Mesothelial cell of epicardium (in vitro differentiated cells): ENCODE measurements at places on chromosomes 4 and X. TPM values are rescaled to one million over a fixed set of nuclear protein-coding genes. Genes with fewer than 3 reads are reported as not detected.
A peak's percentile ranks its signal among the peaks of the same experiment; 100 is the strongest.

DNA sequence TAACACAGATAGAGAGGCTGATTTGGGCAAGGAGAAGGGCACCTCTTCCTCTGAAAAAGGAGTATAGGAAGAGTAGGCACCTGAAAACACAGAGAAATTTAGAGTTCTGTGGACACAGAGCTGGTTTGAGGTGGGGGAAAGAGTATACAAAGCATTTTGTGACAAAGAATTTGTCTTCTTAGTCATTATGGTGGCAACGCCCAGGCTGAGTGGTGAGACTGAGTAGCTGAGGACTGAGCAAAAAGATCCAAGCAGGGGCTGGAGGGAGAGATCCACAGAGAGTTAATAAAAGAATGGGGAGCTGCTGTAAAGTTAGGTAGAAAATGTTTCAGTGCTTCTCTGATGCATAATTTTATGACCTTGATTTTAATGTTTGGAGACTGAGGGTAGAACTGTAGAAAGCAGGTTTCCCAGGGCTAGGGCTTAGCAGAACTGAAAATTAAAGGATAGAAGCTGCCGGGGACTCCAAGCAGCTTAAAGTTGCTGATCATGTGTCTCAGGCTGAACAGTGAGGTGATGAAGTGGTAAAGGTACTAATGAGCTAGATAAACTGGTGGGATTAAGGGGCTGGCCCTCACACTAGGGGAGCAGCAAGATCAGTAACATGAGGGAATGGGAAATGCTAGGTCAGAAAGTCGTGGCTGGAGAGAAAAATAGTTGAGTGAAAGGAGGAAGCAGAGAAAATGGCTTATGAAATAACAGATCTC lies 118.9 kb downstream of the CEP44 start:
- DNase-seq = no peak

DNA sequence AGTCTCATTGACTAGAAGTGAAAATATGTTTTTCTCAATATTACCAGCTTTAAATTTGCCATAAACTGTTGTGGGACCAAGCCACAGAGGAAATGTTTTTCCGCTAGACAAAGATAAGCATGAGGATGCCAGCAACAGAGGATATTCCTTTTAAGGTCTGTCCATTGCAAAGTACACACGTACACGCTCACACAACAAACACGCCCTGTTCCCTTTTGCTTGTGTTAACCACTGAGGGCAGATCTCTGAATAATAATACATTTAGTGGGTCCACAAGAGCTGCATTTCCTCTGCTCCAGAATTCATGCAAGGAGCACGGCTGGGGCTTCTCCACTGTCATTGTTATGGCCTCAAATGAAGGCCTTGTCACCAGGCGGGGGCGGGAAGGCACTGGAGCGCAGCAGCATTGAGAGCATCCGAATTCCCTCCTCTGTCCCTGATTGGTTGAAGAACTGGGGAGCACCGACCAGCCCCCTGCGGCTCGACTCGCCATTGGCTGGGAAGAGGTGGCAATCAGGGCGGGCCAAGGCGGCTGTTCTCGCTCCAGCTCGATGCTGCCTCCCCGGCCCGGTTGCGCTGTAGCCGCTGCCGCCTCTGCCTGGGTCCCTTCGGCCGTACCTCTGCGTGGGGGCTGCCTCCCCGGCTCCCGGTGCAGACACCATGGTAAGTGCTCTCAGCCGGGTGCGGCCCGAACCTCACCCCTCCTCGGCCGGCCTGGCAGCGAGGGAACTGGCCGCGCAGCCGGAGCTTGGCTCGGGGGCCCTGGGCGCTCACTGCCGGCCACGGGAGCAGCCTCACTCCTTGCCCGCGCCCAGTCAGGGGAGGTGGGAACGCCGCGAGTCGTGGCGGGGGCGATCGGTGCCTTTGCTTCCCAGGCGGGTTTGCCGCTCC lies at the start of gene GUCY1B1:
GUCY1B1 (plus strand) TSS at position 541 of the 891 bp plus-strand sequence; CDS start at position 661, 120 bp downstream.
- DNase-seq = peak; percentile 88

DNA sequence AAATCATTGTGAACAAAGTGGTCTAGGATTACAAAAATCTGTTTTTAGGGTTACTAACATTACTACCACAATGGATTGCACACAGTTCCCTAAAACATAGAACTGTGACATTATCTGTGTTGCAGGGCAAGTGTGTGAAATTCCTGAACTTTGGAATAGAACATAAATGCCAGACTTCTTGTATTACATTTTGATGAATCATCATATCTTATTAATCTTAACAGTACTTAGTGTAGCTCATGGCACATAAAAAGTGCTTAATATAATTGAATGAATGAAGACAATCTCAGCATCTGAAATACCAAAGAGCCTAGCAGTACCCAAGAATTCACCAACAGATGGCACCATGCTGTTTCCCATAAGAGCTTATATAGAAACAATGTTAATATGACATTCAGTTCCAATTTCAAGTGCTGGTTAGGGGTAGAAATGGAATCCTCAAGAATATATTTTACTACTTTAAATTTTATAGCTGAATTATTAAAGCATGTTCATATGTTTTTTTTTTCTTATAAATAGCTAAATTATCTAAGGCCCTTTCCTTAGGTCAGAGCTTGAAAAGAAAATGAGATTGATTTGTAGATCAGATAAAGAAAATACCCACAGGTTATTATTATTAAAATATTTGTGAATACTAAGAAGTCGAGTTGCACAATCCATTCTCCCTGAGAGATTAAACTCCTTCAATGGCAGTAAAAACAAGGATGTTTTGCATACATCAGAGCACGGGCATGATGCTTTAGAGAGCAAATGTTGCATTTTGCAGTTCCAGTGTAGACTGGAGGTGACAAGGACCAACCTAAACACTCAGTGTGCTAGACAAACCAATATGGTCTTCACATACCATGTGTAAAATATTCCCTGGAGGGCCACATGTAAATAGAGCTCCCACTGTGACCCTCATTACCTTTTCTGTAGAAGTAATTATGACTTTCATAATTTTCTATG lies 25.7 kb upstream of the SHISA3 start:
- DNase-seq = no peak

GRCh38 chrX:46628460-46629371 lies 55.2 kb downstream of the CHST7 start:
- no peak for DNase-seq

The GYPB gene
- not detected in 3 replicates for total RNA-seq
